M059J (cell line): ENCODE measurements at places on chromosomes 5 and 9. TPM values are rescaled to one million over a fixed set of nuclear protein-coding genes. Genes with fewer than 3 reads are reported as not detected.

Gene CAVIN4
- total RNA-seq, result 0.37 and 0.59 TPM in 2 replicates

DNA sequence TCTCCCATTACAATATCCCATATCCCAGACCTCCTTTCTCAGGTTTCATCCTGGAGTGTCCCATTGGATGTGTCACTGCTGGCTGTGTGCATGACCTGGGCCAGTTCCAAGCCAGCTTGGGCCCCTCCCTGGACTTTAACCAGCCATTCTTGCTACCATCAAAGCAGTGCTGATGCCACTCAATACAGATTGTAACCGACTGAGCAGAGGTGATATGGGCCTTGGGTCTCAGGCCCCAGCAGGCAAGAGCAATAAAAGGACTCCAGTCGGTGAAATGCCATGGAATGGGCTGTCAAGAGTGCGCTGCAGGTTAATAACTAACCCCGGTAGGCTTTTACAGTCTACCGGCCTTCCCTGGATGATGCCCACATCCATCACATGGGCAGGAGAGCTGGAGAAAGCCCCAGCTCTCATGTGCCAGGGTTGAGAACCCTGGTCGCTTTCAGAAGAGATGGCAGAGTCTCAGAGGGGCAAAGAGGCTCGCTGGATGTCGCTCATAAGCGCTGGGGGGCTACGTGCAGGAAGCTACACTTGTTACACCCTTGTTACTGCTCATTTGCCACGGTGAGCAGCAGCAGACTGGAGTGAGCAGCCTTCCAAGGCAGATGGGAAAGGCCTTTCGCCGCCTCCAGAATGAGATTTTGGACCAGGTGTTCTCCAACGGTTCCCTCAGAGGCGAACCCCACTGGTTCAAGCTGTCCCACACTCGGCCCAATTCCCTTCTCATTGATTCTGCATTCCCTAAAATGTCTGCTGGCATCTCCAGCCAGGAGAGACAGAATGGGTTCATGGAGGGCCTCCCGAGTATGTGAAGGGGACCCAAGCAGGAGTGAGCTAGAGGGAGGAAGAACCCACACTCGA is 13.2 kb downstream of the EPB41L4B start:
- peak; percentile 57 for DNase-seq

GRCh38 chr9:93682155-93682968 is 106.0 kb downstream of the PHF2 start:
- DNase-seq, result peak; percentile 52

DNA sequence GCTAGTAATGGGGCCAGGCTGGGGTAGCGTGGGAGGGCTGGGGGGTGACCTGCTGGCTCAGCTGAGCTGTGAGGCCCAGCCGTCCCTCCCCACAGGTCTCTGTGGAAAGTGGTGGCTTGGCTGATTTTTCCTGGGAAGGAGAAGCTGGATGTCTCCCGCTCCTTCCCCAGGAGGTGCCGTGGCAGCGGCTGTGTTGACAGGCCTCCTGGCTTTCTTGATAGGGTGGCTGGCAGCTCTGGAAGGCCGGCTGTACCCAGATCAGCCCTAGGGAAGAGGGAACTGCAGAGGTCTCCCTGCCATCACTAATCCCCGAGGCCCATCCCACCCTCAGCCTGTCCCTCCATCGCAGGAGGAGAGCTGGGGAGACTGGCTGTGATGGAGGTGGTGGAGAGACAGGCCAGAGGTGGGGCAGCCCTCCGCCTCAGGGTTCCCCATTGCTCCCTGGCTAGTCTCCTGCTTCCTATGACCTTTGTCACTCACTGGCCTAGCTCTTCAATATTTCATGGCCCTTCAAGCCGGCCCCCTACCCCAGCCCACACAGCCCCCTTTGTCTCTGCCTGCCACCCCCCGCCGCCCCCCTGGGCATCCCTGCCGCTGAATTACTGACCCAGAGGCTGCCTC is 6.8 kb downstream of the CXXC5 start:
- peak; percentile 65 for DNase-seq

- no peak for DNase-seq
Measured at GRCh38 chr5:67660149-67660548, 463.6 kb upstream of the CD180 start.

- no peak for DNase-seq
Measured at GRCh38 chr9:110935829-110936228, 102.4 kb downstream of the LPAR1 start.

DNA sequence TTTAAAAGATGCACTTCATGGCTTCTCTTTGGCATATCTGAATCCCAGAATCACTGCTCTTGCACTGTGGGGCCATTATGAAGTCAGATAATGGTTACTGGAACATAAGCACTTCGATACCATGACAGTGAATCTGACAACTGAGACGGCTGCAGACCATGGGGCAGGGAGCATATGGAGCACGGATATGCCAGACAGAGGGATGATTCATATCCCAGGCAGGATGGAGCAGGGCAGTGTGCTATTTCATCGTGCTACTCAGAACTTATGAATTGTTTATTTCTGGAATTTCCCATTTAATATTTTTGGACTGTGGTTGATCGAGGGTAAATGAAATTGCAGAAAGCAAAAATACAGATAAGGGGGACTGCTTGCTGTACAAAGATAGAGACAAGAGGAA is 145.0 kb downstream of the EGFLAM start:
- DNase-seq, result peak; percentile 36

DNA sequence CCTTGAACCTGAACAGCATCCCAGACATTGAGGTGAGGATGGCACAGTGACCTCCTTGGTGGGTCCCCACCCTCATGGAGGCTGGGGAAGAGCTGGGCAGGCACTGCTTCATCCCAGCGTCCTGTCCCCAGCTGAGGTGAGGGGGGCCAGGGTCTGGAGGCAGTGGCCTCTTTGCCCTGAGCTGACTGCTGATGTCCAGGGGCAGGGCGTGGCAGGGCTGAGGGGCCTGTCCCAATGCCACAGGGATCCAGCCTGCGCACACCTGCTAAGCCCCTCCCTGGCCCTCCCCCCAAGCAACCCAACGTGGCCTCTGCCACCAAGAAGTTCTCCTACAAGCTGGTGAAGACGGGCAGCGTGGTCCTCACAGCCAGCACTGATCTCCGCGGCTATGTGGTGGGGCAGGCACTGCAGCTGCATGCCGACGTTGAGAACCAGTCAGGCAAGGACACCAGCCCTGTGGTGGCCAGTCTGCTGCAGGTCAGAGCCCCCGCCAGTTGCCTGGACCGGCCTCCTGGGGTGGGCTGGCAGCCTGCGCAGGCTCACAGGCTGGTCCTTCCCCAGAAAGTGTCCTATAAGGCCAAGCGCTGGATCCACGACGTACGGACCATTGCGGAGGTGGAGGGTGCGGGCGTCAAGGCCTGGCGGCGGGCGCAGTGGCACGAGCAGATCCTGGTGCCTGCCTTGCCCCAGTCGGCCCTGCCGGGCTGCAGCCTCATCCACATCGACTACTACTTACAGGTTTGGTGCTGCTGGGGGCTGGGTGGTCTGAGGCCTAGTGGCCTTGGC is 4.9 kb upstream of the EHMT1 start:
- DNase-seq, result no peak

- DNase-seq, result no peak
Measured at GRCh38 chr5:172219296-172219695, 25.3 kb downstream of the EFCAB9 start.

GRCh38 chr5:41896230-41896629 is 7.9 kb upstream of the RIMOC1 start:
- no peak for DNase-seq

DNA sequence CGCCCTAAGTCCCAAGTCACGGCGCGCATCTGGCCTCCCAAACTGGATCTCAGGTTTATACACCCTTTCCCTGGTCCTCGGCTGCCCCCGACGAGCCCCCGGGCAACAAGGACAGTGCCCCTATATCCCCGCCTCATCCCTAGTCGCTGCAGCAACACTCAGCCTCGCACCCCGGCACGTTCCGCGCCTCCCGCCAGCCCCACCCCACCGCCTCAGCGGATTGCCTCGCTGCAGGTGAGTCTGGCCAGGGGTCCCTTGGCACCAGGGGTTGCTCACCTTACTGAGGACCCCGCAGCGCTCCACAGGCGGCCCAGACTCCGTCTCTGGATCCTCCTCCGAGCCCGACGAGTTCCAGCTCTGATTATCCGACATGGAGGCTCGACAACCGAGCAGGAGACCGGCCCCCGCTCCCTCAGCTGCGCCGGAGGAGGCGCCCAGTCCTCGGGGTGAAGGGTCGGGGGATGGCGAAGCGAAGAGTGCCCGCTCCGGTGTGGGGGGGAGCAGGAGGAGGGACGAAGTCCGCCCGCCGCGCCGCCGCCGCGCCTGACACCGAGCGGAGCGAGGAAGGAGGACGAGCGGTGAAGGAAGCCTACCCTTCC is 494 bp downstream of the CERT1 start:
- DNase-seq, result no peak

DNA sequence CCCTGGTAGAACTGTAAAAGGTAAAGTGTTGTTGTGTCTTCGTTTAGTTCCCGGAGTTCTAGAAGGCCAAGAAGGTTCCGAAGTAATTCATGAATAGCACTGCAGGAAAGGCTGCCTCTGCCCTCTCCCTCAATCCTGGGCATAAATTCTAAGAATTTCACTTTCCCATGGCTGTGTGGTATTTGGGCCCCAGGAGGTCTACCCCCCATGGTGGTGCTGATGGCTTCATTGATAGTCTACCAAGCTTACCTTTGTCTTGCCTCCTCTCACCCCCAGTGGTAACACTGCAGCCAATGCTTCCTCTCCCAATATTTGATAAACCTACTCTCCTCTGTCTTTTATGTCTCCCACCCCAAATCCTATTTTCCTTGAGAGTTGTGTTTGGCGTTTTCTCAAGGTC is 39.5 kb downstream of the ADAMTS16 start:
- no peak for DNase-seq

Gene NR6A1
- 1.4 and 2.4 TPM in 2 replicates for total RNA-seq

DNA sequence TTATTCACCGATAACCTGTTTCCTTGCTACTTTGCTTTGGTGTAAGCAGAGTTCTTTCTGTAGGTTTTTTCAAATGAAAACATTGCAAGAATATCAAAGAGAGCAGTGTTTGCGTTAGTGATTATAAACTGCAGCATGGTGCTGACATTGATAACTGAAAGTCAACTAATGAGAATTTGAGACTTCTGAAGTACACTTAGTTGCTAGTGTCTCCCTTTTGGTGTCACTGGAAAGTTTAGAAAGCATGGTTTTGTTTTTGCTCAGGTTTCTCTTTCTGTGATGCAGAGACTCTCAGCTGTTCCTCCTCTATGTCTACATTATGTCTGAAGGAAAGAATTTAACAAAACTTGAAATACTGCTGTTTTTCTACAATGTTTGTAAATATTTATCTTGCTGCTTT is 80.2 kb upstream of the ZNF169 start:
- no peak for DNase-seq

DNA sequence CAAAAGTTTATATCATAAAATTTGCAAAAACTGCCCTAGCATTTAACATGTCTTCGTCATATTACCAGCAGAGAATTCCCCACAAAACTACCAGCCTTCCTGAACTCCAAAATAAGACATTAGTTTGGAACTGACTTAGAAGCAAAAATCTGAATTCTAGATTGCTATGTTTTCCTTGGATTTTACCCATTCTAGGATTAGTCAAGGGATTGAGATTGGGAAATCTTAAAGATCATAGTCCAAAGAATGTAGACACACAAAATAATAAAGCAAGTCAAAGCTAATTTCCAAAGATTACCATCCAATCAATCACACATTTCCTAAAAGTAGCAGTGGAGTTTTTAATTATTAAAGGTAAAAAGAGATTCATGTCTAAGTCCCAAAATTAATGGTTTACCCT is 138.2 kb downstream of the NFIB start:
- no peak for DNase-seq

DNA sequence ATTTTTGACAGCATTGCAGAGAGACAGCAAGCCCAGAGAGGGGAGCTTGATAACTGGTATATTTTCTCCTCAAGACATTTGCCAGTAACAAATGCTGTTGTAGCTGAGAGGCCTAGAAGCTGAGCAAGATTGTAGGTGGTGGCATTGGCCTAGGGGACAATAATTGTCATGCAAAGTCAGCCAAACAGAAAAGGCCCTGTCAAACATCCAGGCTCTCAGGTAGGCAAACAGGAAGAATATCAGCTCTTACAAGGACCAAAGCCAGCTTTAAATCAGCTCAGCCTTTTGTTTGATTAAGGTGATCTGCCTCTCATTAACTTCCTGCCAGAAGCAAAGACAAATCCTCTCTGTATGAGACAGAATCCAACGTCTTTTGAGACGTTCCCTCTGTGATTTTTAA is 29.7 kb upstream of the BARX1 start:
- no peak for DNase-seq

DNA sequence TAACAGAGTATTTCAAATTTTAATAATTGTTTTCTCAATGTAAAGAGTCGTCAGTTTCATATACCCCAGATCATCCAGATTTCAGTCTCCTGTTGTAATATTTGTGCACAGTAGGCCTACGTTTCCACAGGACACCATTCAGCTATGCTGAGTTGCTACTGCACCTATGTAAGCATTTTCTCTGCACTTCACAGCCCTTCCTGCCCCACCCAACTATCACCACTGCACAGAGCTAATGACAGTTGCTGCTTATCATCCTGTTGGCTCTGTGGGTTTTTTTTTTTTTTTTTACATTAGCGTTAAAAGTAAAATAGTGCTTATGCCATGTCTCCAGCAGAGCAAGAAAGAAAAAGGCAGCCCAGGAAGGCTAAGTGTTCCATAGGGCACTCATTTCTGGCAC is 5.9 kb upstream of the PRKACG start:
- DNase-seq, result no peak

DNA sequence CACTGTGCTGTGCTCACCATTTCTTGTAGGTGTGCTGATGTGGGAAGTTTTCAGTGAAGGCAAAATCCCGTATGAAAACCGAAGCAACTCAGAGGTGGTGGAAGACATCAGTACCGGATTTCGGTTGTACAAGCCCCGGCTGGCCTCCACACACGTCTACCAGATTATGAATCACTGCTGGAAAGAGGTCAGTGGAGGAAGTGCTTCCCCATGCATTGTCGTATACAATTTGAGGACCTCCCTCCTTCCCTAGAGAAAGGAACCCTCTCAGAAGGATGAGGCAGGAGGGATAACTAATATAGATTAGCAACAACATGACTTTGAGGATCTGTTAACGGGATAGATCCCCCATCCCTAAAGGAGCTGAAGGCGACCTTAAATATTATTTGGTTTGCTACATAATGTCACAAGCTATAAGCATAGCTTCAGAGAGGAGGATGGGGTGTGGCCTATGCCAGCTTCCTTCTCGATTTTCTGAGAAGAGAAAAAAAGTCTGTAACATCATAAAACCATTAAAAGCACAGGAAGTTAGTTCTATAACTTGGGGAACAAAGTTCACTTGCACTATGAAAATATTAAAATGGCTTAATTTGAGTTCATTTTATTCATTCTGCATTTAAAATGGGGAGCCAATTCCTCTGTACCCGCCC is 17.0 kb upstream of the CYFIP2 start:
- no peak for DNase-seq

Gene DMRT2
- total RNA-seq, result not detected in 2 replicates
